ENCODE measurements at places on chromosomes 11 and 22.

DNA sequence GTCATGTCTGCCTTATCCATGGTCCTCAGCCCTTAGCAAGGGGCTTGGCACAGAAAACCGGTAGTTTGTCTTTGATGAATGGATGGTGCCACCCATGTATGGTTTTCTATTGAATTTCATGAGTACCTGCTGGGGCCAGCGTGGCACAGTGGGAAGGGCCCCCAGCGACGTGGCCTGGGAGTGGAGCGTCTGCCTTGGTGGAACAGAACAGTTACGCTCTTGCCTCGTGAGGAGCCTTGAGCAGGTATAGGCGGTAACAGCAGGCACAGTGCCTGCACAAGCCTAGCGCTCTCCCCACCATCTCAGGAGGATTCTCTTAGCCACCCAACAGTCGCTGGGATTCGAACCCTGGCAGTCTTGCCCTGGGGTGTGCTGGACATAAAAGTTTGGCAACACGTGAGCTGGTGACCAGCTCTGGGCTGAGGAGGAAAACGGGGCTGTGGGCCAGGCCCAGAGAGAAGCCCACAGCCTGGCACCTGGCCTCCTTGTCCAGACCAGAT, 3.0 kb upstream of the SSH3 start:
- DNase-seq: no peak

- no peak for DNase-seq
These were observed 22.2 kb downstream of the OPCML start for GRCh38 chr11:133509924-133510697.

- peak; percentile 82 for DNase-seq
These were observed 18.4 kb downstream of the TUB start for GRCh38 chr11:8099291-8099899.

GRCh38 chr22:32652645-32653270, 148.7 kb upstream of the TIMP3 start:
- no peak for DNase-seq

GRCh38 chr11:41660585-41660984, 201.1 kb upstream of the LRRC4C start:
- no peak for DNase-seq

GRCh38 chr11:70610566-70611565, 212.5 kb downstream of the CTTN start:
- no peak for DNase-seq

DNA sequence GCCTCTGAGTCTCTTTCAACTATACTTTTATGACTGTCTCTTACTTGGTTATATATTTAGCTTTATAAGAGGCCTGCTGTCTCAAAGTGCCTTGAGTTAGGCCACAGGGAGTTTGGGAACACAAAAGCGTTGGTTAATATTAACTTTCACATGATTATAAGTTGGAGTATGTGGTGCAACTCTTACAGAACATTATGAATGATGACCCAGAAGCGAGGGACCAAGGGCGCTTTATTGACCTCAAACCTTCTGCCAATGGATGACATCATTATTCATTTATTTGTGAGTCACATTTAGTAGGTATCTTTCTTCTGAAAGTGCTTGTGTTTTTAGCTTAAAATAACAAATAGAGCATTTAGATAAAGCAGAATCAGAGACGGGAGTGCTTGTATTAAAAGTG, 298.0 kb upstream of the ZC3H12C start:
- DNase-seq: peak; percentile 79

GRCh38 chr11:63609536-63609935, 4.7 kb downstream of the PLAAT3 start:
- no peak for DNase-seq
